ENCODE measurements at places on chromosomes 11 and 22.

GRCh38 chr11:30741039-30741550 lies 154.9 kb upstream of the MPPED2 start:
- peak; percentile 11 for DNase-seq

DNA sequence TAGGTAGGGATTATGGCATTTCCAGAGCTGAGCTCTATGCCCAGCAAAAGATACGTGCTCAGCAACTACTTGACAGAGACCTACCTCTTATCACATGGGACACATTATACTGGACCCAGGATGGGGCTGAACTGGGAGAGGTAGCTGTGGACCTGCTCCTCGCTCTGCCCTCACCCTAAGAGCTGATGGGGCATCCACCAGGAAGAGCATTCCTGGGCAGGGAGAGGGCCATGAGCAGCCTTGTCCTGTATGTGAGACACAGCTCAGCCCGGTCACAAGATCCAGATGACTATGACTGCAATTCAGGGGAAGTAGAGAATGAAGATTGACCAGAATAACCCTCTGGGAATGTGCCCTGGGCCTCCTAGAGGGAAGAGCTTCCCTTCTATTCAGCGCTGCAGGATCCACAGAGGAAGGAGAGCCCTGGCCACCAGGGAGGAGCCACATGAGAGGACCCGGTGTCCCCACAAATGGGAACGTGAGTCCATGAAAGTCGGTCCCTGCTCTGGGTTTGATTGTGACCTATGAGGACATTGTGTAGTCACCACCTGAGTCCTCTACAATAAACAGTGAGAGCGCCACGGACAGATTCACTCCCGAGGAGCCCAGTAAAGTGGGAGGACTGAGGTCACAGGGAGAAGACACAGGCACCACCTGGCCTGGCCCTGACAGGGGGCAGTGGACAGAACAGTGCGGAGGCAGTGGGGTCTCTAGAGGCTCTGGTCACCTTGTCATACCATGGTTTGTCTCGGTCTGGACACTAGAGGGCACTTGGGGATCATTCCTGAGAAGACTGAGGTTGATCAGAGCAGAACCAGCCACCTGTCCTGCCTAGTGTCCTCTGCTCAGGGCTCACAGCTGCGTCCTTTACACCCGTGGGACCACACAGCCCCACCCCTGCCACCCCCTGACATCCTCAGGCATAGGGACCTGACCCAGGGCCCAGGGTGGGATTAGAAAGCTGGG lies 99.5 kb downstream of the ZNF280B start:
- no peak for DNase-seq

- no peak for DNase-seq
Observed at GRCh38 chr11:104968856-104969776, 742 bp upstream of the CASP4 start.

DNA sequence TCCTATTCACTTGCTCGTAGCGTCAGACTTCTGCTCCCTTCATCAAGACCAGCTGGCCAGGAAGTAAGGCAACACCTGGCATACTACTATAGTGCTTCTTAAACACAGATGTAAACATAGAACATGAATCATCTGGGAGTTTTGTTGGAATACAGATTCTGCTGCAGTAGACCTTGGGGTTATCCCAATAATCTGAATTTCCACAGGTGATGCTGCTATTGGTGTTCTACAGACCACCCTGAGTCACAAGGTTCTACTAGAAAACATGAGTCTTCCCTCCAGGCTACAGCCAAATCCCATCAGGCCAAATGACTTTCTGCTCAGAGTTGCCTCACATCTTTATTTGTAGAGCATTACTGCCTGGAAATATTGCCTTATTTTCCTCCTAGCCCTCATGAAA lies 175.2 kb downstream of the NELL1 start:
- DNase-seq = no peak

GRCh38 chr11:67277231-67277961 lies 11.1 kb downstream of the GRK2 start:
- no peak for DNase-seq

DNA sequence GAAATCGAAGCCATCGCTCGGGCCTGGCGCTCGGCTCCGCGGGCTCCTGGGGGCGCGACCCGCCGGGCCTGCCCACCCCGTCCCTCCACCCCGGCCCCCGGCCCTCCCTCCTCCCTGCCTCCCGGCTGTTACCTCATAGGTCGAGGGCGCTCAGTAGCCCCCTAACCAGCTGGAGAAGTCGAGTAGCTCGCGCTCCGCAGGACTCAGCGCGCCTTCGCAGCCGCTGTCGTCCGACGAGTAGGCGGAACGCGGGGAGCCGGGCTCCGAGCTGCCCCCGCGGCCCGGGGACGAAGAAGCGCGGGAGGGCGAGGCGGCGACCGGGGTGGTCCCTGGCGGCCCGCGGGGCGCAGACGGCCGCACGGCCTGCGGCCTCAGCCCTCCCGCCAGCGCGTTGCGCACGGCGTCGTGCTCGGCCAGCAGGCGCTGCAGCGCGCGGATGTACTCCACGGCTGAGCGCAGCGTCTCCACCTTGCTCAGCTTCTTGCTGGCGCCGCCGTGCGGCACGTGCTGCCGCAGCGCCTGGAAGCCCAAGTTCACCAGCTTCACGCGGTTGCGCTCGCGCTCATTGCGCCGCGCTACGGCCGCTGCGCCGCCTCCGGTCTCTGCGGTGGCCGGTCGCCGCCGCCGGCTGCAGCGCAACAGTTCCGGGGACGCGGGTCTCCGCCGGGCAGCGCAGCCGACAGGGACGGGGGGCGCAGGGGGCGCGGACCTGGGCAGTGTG lies 627 bp downstream of the ASCL2 start:
- peak; percentile 6 for DNase-seq

- no peak for DNase-seq
Observed at GRCh38 chr11:114276077-114276476, 20.1 kb upstream of the NNMT start.

DNA sequence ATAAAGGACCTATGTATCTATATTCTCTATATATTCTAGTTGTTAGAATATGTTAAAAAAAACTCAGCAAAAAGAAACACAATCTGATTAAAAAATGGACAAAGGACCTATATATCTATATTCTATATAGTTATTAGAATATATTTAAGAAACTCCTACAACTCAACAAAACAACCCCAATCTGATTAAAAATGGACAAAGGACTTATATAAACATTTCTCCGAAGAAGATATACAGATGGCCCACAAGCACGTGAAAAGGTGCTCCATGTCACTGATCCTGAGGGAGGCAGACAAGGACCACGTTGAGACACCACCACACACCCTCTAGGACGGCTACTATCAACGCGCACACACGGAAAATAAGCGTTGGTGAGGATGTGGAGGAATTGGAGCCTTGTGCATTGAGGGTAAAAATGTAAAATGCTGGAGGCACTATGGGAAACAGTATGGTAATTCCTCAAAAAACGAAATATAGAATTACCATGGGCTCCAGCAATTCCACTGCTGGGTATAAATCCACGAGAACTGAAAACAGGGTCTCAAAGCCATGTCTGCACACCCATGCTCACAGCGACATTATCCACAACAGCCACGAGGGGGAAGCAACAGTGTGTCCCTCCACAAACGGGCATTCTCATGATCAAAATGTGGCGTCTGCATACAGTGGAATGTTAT lies 22.7 kb downstream of the YPEL1 start:
- DNase-seq = peak; percentile 52

DNA sequence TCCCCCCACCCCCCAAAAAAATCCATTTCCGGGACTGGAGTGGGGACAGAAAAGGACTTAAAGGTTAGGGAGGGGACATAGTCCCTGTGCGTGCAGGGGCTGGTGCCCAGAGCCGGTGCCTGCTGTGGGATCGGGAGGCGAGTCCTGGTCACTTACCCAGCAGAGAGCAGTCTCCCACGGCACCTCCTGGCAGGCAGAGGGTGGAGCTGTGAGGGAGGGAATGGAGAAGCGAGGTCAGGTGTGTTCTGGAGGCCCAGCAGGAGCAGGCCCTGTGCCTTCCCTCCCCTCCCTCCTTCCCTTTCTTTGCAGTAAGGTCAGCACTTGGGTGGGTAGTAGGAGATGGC lies 28.4 kb downstream of the SHANK3 start:
- DNase-seq = no peak

DNA sequence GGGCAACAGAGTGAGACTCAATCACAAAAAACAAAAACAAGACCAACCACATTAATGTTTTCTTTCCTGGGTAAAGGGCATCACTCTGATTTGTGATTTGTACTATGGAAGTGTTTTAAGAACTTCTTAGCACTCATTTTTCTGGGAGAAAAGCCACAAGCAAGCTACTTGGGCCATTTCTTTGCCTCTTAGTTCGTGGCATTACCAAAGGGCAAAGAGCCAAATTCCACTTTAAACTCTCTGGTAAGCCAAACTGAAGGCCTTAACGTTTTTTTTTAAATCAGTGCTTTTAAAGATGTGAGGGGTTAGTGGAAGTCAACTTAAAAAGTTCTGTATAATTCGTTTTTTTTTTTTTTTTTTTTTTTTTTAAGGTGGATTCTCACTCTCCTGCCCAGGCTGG lies 36.9 kb downstream of the CAT start:
- DNase-seq = no peak

DNA sequence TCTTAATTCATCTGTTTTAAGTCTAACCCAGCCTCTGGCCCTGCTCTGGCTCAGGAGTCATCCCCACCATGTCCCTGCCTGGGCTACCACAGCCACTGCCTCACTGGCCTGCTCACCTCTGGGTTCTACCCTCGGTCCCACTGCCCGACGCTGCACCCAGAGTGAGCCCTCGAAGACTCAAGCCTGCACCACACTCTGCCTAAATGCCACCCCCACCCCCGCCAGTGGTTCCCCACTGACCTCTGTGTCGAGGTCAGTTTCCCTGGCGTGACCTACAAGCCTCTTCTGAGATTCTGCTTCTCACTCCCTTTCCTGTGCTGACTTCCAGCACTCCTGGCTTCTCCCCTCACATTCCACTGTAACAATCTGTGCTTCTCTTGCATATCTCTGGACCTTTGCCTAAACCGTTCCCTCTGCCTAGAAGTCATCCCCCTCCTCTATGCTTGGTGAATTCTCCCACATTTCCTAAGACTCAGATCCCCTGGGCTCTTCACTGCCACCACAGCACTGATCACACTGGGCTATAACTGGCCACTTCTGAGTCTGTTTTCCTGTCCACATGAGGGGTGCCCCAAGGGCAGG lies 12.5 kb upstream of the PDE2A start:
- DNase-seq = no peak

GRCh38 chr11:133635244-133635739 lies 103.0 kb upstream of the OPCML start:
- no peak for DNase-seq

GRCh38 chr11:74008373-74009229 lies at the start of gene UCP3:
Gene UCP3, minus strand, starts transcription at chr11:74009085. Its CDS starts 2,043 bp downstream, at chr11:74007042.
- DNase-seq = no peak

DNA sequence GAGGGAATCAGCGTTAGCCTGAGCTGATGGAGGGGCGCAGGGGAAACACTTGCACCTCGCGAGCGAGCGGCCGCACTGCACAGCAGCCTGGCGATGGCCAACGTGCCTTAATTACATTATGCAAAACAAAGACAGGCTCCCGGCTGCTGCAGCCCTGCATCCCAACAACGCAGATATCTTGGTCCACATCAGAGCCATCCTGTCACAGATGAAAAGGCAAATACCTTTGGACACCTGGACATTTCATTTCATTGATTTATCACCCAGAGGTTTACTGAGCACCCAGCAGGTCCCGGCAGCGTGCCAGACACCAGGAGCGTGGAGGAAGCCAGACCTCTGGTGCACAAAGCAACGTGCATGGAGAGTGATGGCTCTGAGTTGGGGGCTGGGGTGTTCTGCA lies 843.0 kb downstream of the TBC1D22A start:
- DNase-seq = no peak

GRCh38 chr22:29109822-29110221 lies 37.0 kb downstream of the KREMEN1 start:
- no peak for DNase-seq
